ENCODE measurements at places on chromosomes 4 and X.

DNA sequence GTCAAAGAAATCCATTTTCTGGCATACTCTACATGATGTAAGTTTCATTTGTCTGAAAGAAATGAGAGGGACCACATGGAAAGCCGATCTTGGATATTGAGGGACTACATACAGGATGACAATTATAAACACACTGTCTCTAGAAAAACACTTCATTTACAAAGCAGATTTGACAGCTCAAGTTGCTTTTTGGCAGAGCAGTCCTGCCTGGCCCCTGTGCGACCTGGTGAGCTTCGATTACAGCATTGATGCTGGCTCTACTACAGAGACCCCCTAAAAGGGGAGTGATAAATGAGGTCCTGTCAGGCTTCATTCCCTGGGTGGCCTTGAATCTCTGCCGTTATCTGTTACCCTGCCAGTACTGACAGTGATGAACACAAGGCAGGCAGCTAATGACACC is 215.2 kb upstream of the NOCT start:
- DNase-seq, result no peak

DNA sequence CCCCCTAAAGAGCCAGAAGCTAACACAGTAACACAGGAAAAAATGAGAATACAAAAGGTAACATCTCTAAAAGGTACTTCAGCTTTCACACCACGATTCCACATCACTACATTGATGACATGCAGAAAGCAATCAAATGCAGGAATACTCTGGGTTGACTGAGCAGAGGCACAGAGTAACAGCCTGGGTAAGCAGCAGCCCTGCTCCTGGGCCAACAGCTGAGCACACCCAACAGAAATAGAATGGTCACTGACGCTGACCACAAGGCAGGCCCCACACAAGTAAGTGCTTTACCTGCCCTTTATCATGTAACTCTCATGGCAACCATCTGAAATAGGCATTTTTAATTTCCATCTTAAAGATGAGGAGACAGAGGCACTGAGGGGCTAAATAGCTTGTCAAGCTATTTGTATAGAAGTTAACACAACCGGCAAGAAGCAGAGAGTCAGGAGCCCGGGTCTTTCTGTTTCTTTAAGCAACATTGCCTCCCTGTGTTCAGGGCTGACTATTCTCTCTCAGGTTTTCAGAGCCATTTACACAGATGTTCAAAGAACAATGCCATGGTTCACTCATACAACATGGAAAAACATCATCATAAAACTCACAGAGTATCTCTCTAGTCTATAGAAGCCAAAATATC is 168.9 kb downstream of the ZNF674 start:
- no peak for DNase-seq

GRCh38 chr4:107856901-107857300 is 32.2 kb downstream of the SGMS2 start:
- no peak for DNase-seq

DNA sequence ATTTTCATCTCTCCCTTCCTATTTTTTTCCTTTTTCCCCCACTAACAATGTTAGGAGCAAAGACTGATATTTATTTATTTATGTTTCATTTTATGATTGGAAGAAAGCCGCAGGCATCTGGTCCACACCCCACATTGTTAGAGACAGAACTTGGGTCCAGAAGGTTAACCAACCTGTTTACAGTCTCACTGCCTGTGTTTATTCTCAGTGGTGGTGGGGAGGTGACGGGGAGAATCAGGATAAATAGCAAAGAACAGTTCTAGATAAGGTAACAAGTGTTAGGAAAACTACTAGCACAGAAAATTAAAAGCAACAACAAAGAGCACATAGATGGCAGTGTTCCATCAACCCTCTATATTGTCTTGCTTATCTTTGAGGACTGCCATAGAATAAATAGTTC is 301.7 kb upstream of the DIPK2B start:
- DNase-seq, result no peak

DNA sequence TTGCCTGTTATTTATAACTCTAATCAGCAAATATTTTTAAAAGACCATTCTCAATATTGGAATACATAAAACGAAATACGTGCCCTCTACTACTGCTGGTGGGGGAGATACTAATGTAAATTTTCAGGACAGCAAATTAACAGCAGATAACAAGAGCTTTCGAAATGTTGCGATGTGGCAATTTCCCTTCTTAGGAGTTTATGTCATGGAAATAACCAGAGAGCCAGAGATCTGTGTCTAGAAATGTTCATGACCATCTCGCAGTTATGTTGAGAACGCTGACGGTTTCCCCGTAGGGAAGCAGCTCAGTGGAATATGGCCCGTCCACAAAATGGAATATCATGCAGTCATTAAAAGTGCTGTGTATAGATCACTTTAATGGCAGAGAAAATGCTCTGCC is 238.4 kb upstream of the PSAPL1 start:
- no peak for DNase-seq

GRCh38 chr4:145298885-145299284 is 118.5 kb upstream of the OTUD4 start:
- no peak for DNase-seq

DNA sequence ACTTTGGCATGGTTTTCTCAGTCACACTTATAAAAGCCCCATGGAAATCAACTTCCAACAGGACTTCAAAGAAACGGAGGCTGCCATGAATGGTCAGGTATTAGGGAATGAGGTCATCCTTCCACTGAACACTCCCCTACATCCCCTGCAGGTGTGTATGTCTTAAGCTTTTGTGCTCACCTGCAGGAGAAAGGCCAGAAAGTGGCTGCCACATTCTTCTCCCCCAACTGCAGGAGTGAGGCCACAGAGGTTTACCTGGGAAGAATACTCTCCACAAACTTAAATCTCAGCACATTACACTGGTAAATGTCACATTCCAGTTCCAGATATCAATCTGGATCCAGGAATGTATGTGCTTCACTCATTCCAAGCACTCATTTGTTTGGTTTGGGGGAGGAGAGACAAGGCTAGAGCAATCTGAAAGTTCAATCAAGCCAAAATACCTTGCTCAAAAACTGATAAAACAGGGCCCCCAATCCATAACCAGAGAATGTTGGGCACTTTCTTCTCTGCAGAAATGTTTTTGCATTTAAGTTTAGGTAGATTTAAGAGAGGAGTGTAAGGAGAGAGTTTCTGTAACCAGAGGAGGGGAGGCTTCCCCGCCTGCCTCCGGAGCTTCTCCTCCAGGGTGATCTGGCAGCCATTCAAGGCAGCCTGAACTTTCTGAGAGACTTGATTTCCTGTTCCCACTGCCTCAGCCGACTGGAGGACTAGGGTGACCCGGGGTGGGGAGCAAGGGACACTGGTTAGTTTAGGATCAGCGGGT is 15.4 kb downstream of the FAM9C start:
- no peak for DNase-seq

DNA sequence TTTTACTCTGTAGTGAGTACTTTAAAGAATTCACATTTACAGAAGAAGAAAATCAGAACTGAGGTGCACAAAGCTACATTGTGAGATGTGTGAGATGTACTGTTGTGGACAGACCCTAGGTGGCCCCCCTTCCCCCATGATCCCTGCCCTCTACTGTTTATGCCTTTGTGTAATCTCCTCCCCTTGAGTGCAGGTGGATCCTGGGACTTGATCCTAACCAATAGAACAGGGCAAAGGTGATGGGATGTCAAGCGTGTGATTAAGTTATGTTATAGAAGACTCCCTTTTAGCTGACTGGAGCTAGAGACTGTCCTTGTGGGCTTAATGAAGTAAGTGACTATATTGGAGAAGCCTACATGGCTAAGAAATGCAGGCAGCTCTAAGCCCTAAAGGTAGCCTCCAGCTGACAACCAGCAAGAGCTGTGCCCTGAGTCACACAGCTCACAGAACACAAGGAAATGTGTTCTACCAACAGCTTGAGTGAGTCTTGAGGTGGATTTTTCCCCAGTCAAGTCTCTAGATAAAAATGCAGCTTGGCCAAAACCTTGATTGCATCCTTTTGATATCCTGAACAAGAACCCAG is 225.2 kb upstream of the LEF1 start:
- no peak for DNase-seq

DNA sequence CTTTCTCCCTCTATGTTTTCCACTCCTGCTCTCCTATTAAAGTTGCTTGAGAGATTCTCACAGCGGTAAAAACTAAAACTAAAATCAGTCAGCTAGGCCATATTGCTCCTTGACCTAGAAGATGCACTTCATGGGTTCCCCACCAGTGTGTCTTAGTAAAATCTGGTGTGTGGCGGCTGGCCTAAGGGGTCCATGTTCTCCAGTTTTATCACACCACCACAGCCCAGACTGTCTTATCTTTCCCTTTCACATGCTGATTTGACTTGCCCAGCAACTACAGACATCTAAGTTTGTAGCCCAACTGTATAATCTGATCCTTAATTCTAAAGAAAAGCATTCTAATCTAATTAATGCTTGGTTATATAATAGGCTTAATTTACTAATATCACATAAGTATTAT is 68.0 kb downstream of the ATP8A1 start:
- no peak for DNase-seq

GRCh38 chr4:110615353-110616237 is 7.3 kb downstream of the PITX2 start:
- DNase-seq, result no peak

- no peak for DNase-seq
Observed at GRCh38 chrX:72142094-72142793, 10.5 kb upstream of the RTL5 start.

DNA sequence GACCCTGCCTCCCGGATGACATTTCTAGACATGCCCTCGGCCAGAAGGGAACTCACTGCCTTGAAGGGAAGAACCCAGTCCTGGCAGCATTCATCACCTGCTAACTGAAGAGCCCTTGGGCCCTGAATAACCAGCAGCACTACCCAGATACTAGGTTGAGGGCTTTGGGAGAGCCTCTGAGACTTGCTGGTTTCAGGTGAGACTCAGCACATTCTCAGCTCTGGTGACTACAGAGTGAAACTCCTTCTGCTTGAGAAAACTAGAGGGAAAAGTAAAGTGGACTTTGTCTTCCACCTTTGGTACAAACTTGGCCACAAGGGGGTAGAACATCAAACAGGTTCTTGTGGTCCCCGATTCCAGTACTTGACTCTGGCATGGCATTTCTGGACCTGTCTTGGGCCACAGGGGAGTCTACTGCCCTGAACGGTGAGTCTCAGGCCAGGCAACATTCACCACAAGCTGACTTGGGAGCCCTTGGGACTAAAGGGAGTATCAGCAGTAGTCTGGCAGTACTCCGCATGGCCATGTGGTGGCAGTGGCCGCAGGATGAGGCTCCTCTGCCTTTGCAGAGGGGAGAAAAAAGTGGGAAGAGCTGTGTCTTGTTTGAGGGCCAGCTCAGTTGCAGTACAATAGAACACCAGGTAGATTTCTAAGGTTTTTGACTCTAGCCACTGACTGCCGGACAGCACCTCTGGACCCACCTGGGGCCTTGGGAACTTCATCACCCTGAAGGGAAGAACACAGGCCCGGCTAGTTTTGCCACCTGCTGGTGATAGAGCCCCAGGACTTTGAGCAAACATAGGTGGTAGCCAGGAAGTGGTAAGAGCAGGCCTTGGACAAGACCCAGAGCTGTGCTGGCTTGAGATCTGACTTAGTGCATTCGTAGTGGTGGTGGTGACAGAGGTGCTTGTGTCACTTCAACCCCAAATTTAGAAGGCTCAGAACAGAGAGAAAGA is 414.8 kb downstream of the OPHN1 start:
- DNase-seq, result no peak

DNA sequence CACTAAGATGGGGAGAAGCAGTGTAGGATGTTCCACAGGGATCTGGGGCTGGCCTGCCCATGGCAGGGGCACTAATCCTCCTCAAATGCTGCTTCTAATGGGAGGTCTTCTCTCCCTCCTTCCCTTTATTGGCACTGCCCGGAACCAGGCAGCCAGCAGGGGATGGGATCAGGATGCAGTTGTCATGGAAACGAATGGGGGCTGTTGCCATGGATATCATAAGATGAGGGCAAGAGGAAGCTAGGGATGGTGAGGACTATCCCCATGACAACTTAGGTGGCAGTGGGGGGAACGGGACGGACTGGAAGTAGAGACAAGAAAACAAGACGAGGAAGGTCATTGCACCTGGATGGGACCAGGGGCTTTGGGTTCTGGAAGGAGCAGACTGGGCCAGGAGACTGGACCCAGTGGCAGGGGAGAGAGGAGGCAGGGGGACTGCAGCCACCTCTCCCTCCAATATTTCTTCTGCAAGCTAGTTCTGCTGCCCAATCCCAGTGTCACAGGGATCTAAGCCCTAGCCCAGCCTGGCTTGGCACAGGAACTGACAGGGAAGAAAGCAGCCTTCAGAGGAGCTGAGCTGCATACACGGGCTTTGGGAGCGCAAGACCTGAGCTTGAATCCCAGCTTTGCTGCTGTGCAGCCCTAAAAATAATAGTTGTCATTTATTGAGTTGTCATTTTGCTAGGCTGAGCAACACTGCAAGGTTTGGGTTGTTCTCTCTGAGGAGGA is 19.0 kb downstream of the IQSEC2 start:
- DNase-seq, result no peak

GRCh38 chr4:151811403-151811802 is 50.6 kb upstream of the GATB start:
- DNase-seq, result no peak

DNA sequence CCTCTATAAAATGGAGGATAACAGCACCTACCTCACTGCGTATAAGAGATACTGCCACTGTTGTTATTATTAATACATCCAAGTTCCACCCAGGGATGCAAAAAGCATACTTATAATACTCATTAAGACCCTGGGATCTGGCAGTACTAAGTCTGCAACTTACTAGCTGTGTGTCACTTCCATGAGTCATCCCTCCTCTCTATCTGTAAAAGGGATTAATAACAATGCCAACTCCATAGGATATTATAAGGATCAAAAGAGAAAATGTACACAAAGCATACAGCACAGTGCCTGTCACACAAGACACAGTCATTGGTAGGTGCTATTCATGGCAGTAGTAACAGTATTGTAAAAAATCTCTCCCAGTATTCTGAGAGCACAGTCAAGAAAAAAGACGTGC is 216.7 kb downstream of the HS6ST2 start:
- DNase-seq, result no peak

DNA sequence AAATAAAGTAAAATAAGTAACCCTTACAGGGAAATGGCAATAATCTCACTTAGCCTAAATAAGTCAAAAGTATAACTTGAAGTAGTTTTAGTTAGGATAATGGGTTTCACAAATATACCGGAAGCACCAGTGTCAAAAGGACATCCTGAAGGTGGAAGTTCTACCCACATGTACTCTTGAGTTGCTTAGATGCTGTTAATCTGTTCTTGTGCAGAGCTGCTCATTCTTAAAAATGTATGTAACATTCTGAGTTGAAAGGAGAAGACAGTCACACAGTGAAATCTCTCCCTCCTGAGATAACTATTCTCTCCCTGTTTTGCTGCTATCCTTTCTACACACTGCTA is 11.2 kb upstream of the CCNG2 start:
- DNase-seq, result no peak

Data from mesenteric fat pad (tissue), 1 donor.